ENCODE measurements at places on chromosomes 1 and 21. TPM values are rescaled to one million over a fixed set of nuclear protein-coding genes. Genes with fewer than 3 reads are reported as not detected.

Gene CDK18
- total RNA-seq: 36.6 TPM

Gene RPTN
- not detected for total RNA-seq

Gene DPYD
- total RNA-seq: 91.9 TPM

Gene LMOD1
- 24.2 TPM for total RNA-seq

Gene FNBP1L
- 40.6 TPM for total RNA-seq

Gene ATP5PB
- 157 TPM for total RNA-seq

Gene ST6GALNAC3
- total RNA-seq: 8.8 TPM

Gene PCP4L1
- 8.9 TPM for total RNA-seq

Gene NKAIN1
- total RNA-seq: not detected

Gene FAM151A
- total RNA-seq: not detected

Gene GRHL3
- total RNA-seq: 0.80 TPM

Gene LRRC3
- total RNA-seq: 4.0 TPM

Gene DENND2D
- 113 TPM for total RNA-seq
